ENCODE measurements at places on chromosomes 16 and 17.

DNA sequence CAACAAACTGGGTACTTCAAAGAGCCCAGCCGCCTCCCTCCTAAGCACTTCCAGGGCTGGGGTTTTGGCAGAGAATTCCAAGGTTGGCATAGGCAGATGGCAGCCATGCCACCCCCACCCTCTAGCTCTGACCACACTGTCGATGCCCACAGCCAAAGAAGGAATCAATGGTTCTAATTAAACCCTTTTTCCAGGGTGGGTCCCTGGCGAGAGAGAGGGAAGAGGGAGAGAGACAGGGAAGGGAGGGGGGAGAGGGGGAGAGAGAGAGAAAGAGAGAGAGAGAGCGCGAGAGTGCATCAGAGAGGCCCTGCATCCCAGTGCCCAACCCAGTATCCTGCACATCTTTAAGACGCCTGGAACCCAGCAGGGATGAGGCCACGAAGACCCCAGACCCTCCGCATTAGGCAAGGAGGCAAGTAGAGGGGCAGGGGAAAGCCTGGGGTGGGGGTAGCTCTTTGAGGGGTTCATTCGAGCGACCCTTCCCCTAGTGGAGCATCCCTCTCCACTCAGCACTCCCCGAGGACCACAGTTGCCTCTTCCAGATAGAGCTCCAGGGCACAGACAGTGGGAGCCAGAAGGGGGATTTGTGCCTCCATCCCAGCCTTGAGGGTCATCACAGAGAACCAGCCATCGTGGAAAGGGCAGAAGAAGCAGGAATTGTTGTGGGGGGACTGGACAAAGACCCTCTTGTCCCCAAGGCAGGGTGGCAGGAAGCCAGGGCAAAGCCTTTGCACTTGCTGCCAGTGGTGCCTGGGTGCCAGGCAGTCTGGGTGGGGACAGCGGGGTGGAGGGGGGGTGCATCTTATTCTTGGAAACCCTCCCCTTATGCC lies 2.6 kb downstream of the SRCIN1 start:
- DNase-seq = no peak

DNA sequence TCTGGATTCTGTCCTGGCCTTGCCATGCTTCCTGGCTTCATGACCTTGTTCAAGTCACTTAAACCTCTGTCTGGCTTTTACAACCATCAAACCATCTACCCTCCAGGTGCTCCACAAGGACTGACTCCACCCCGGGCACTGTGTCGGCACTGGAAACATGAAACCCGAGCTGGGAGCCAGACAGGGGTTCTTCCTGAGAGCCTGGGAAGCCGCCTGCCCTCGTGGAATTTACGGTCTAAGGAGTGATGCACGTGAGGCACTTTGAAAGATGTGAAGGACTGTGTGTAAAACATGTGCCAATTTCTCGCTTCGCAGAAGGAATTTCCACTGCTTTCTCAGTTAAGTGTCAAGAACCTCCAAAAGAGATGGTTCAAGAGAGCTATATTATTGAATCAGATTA lies 11.6 kb downstream of the CDK5R1 start:
- DNase-seq = no peak

GRCh38 chr17:42536048-42536371 lies at the start of gene NAGLU:
Gene NAGLU (plus strand): TSS chr17:42536241. CDS start chr17:42536273, 32 bp downstream.
- peak; percentile 71 for DNase-seq

GRCh38 chr16:10883004-10883403 lies 6.0 kb downstream of the CIITA start:
- no peak for DNase-seq

- DNase-seq = no peak
Observed at GRCh38 chr17:39002991-39003715, 36.0 kb upstream of the FBXO47 start.

GRCh38 chr16:381789-382717 lies at the start of gene PGAP6:
Gene PGAP6 (minus strand): TSS chr16:381978. CDS start chr16:381821, 157 bp downstream.
- DNase-seq = peak; percentile 59

DNA sequence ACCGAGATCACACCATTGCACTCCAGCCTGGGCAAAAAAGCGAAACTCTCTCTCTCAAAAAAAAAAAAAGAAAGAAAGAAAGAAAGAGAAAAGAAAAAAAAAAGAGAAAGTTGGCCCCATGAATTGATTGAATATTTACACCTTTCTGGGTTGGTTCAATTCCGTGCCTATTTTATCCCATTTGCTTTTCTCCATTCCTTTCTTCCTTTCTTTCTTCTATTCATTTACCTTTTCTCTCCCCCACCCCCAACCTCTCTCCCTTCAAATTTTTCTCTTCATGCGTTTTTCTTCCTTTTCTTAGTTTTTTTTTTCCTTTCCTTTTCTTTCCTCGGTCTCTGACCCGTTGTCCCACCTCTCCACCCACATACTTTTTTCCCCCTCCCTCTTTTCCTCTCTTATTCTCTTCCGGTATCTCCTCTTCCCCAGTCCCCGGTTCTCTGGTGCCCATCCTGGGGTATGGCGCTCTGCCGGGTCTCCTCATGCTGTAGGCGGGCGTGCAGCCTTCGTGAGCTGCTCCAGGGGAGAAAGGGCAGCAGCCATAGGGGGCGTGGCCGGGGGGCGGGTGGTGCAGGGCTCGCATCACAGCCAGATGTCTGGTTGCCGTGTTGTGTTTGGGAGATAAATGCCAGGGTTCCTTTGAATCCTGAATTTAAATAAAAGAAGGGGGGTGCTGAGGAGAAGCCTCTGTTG lies 5.3 kb upstream of the COL1A1 start:
- no peak for DNase-seq

- no peak for DNase-seq
Observed at GRCh38 chr16:426115-426905, 861 bp downstream of the RAB11FIP3 start.

DNA sequence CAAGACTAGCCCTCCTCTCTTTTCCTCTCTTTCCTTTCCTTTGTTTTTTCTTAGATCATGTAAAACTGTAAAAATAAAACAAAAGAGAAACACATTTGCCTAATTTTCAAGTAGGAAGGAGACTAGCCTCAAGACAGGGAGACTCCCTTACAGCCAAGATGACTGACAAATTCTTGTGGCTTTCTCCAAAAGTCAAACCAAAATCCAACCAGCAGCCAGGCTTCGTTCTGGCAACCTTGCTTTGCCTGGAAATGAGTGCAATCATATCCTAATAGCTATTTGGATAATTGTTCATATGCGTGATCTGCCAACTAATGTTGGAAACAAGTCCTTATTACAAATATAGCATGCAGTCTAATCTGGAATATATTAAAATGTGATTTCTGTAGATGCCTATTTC lies 868.9 kb upstream of the SOX9 start:
- no peak for DNase-seq

- DNase-seq = no peak
Observed at GRCh38 chr16:85883813-85884212, 15.1 kb upstream of the IRF8 start.

- no peak for DNase-seq
Observed at GRCh38 chr16:4110065-4110464, 6.2 kb downstream of the ADCY9 start.

GRCh38 chr17:79159926-79160325 lies 85.3 kb downstream of the ENGASE start:
- no peak for DNase-seq

DNA sequence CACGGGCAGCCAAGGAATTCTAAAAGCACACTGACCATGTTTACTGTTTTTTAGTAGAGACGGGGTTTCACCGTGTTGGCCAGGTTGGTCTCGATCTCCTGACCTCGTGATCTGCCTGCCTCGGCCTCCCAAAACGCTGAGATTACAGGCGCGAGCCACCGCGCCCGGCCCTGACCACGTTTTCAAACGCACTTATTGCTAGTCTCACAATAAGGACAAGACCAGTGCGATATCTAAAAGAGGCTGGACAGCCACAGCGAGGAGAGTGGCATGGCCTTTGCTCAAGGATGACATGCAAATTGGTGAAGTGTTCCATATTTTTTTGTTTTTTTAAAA lies 35.0 kb upstream of the CLEC18B start:
- no peak for DNase-seq

GRCh38 chr17:39820541-39820940 lies 43.6 kb downstream of the IKZF3 start:
- DNase-seq = no peak

DNA sequence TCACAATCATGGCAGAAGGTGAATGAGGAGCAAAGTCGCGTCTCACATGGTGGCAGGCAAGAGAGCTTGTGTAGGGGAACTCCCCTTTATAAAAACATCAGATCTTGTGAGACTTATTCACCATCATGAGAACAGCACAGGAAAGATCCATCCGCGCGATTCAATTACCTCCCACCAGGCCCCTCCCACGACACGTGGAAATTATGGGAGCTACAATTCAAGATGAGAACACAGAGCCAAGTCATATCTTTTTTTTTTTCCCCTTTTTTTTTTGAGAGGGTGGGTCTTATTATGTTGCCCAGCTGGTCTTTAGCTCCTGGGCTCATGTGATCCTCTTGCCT lies 60.0 kb downstream of the RPTOR start:
- no peak for DNase-seq

DNA sequence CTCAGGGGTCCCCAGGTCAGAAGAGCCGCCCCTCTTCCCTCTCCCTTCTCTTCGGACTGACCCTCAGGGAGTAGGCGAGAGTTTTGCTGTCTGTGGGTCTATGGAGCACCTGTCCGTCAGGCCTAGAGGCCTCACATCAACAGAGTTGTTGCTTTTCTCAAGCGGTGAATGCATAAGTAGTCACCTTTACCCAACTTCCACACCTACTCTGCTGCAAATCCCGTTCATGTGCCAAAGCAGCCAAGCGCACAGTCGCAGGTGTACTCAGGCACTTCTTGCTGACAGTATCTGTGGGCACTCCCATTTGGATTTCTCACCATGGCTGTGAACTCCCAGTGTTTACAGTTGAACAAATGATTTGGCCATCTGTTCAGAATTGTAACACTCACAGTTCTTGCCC lies 4.0 kb upstream of the FA2H start:
- DNase-seq = no peak

DNA sequence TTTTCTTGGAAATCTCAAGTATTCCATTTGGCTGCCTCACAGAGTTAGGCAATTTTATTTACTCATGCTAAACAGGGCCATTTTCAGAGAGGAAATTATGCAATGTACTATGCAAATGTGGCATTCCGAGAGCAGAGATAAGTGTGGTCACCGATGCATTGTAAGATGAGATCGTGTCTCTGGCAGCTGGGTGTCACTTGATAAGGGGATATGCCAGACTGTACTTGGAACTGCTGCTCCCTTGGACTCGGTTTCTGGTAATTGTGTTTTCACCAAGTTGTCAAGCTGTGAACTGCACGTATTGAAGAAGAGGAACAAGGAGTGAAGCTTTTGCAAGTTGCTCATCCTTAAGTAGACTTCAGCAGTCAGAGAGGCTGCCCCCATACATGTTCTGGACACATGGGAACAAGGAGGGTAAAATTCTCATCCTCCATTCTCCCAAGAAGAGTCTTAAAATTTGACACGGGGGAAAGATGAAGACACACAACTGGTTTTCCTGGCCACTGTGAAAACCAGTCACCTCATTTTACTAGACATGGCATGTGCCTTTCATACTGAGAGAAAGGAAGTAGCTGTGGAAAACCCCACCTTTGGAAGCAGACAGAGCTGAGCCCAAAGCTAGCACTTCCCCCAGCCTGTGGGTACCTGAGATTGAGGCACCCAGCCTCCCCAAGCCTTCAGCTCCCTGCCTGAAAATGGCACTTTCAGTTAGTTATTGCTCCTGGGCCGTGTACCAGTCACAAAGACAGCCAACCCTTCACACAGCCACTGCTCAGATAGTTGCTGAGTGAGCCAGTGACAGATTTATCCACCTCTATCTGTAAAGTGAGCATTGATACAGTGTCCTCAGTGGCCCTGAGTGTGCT lies 150.7 kb downstream of the SOCS1 start:
- DNase-seq = no peak

DNA sequence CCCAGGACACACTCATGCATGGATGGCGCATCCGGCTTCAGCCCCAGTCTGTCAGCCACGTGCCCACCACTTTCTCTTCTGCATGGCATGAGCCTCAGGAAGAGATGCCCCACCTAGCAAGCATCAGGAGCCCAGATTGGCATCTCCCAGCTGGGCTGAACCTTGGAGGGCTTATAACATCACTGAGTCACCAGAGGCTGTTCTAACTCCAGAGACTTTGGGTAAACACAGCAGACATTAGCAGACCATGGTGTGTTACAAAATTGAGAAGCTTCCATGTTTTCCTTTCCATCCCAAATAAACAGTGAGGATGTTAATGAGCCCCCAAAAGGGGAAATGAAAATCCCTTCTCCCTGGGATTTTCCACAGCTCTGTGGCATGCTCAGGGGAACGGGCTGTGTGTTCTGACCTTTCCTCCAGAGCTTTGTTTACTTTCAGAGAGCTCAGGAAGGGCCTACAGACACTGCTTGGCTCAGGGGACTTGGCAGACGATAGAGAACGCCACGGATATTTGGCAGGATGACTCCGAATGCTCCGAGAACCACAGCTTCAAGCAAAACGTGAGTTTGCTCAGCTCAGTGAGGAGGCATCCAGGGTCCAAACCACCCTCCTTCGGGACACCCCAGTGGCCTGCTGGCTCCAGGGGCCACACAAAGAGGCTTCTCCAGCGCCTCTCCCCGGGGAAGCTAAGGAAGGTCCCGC lies 16.5 kb downstream of the GLP2R start:
- no peak for DNase-seq

DNA sequence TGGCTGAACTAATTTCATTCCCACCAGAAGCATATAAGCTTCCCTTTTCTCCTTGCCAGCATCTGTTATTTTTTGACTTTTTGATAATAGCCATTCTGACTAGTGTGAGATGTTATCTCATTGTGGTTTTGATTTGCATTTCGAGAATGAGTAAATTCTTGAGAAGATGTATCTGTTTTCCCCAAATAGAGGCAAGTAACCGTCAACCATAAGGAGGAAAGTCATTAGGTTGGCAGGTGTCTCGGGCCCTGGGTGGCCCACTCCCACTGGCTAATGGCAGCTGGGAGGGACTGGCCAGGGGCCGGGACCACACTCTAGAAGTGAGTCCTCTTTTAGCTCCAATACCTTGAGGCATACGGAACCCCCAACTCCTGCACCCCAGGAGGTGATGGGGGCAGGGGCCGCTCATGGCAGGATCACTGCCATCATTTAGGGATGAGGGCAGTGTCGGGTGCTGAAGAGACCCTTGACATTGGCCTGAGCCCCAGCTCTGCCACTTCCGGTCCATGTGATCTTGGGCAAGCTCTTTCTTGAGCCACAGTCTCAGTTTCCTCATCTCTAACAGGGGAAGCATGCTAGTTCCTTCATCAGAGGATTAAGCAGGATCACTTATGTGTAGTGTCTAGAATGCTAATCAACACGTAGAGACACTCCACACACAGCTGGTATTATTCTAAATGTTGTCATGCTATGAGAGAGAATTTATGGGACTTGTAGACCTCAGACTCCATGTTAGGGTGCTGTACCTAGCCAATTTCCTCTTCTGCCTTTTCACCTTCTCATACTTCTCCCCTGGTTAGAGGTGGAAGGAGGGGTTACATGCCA lies 44.3 kb downstream of the RGS9 start:
- DNase-seq = no peak

GRCh38 chr16:4241928-4242283 lies at the start of gene SRL:
Gene SRL (minus strand): TSS chr16:4242080. CDS start chr16:4242067, 13 bp downstream.
- DNase-seq = no peak

GRCh38 chr17:77968788-77969187 lies 10.3 kb downstream of the TNRC6C start:
- no peak for DNase-seq

DNA sequence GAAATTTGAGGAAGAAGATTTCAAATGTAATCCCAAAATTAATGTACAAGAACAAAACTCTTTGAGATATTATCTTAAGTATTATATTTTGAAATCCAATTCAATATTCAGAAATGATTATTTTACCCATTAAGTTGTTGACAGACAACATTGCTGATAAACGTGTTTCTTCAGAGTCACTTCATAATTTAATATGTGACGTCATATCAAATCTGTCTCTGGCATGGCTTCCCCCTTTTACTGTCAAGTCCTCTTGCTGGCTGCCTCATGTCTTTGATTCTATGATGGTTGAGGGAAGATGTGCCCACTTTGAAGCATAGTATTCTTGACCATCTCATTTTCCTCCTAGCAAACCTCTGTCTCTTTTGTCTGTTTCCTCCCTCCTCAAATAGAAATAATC lies 1257.1 kb upstream of the GOT2 start:
- DNase-seq = no peak
